ENCODE measurements at places on chromosomes 12 and 14.

DNA sequence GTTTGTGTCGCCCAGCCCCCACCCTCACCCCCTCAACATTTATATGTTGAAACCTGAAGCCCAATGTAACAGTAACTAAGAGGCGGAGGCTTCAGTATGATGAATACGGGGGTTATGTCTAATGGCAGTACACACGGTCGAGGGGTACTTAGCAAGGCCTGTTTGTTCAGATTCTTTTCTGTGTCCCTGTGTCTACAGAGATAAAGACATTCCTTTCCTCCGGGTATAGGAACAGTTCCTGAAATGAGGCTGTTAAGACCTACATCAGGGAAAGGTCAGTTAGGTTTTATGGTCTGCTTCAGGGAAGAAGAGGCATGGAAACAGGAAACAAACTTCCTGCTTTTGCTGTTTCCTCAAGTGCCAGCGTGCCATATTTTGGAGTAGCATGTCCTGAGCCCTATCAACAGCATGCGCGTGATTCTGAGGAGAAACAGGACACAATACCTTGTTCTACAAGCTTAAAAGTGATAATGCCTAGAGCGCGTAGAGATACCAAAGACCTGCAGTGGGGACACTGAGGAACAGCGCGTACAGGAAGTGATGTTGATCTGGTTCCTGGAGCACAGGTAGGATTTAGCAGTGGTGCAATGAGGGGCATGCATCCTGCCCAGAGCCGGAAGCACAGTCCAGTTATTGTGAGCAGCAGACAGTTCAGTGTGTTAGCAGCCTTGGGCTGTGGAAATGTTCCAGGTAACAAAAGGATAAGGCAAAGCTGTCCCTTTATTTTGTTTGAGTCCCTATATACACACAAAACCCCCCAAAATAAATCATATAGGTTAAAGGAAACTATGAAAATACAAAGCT is 47.2 kb downstream of the FGD4 start:
- DNase-seq: no peak

- no peak for DNase-seq
Measured at GRCh38 chr12:57381693-57382220, 49.1 kb downstream of the R3HDM2 start.

DNA sequence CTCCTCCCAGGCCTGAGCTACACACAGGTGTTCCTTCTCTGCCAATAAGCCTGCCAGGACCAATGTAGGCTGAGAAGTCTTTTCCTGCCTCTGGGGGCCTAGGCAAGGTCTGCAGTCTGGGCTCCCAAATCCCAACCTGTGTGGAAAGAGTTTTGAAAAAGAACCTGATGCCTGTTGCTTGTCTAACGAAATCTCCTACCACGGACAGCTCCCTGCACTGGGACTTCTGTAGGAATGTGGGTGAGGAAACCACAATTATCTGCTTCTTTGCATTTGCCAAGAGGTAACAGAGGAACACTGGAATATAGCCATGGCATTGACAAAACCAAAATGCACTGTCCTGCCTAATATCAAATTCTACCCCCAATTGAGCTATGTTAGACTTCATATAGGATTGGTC is 877.0 kb upstream of the TMEM132C start:
- no peak for DNase-seq

DNA sequence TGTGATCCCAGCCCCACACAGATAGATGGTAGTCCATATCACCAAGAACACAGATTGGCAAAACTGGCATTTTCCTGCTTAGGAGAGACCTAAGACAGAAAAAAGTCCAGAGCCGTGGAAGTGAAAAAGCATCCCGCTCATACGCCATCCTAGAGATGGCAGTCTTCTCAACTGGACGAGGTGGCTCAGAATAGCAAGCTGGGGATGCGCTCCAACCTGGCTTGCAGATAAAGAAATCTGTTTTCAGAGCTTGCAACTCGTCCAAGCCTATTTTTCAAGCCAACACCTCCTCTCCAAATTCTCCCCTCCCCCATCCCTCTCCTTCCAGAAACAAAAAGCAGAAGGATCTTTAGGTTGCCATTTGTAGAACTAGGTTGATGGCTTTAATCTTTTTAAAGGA is 74.3 kb upstream of the OTX2 start:
- DNase-seq: no peak

GRCh38 chr14:104334424-104335161 is 196.2 kb downstream of the KIF26A start:
- DNase-seq: no peak

DNA sequence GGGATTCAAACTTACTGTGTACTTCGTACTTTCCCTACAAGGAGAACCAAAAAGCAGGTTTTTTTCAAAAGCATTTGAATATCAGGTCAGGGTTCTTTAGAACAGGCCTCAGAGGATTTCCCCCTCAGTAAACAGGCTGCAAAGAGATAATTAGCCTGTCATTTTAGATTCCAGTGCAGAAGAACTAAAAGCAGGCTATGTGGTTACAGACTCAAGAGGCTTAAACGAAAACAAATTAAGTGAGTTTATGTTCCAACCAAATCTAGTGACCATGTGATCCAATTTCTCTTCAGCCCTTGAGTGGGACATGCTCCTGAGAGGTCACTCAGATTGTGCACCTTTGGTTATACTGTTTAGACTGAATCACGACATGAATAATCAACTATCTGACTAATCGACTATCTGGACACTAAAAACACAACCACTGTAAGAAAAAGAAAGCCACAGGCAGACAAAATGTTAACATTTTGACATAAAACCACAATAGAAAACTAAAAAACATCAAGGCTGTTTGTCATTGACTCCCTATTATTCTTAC is 4.5 kb downstream of the TMED8 start:
- DNase-seq: no peak

Measured in NCI-H345 (cell line).